Caudate nucleus (tissue), 63 donors: ENCODE measurements at places on chromosomes 3 and 15.
A peak's percentile ranks its signal among the peaks of the same experiment; 100 is the strongest.

DNA sequence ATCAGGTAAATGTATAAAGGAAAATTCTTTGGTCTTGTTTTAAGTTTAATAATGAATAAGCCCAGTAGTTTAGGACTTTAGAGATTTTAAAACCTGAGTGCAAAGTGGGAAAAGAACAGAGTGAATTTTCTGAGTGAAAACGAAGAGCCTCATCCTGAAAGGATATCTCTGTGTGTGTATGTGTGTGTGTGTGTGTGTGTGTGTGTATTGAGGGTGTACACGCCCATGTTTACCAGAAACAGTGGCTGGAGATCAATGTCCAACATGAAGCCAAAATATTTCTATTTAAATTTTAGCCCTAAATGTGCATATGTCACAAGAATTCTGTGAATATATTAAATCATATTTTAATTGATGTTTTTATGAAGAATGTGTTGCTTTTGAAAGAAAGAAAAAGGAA is 549.9 kb downstream of the CADM2 start:
- DNase-seq: no peak

GRCh38 chr3:189519458-189519857 is 111.7 kb upstream of the TP63 start:
- DNase-seq: no peak

GRCh38 chr15:67148196-67148701 is 82.8 kb downstream of the SMAD3 start:
- DNase-seq: no peak

DNA sequence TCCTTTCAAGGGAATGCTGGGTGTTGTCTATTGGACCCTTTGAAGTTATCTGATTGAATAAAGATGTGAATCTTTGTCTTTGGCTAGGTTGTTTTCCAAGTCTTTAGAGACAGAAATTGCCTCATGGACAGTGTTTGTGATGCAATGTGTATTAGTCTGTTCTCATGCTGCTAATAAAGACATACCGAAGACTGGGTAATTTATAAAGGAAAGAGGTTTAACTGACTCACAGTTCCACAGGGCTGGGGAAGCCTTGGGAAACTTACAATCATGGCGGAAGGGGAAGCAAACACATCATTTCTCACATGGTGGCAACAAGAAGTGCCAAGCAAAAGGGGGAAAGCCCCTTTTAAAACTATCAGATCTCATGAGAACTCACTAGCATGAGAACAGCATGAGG is 88.8 kb upstream of the PLXND1 start:
- DNase-seq: no peak

DNA sequence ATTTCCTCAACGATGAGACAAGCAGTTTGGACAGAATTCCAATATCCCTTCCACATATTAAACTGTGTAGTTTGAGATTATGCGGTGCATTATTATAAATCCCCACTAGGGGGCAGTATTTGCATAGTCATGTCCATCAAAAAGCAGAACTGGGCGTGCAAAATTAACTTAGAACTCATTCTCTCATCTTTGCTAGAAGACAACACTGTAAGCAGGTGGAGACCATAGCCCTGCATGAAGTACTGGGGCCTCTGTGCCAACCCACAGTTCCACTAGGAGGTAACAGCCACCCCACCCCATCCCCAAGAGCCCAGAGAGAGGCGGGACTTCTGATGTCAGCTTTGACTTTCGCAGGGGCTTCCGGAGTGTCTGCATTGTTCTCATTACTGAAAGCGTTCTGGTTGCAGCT is 106.6 kb upstream of the TMC3 start:
- peak; percentile 28 for DNase-seq

- DNase-seq: no peak
These were observed 11.3 kb downstream of the STAB1 start for GRCh38 chr3:52506266-52506966.

GRCh38 chr3:15595955-15596354 is 5.4 kb downstream of the HACL1 start:
- DNase-seq: no peak

- DNase-seq: no peak
These were observed 117.7 kb upstream of the TP63 start for GRCh38 chr3:189513281-189514117.
